ENCODE measurements at places on chromosomes 16 and 17. TPM values are rescaled to one million over a fixed set of nuclear protein-coding genes. Genes with fewer than 3 reads are reported as not detected.

The CDH15 gene
- not detected for polyA plus RNA-seq

DNA sequence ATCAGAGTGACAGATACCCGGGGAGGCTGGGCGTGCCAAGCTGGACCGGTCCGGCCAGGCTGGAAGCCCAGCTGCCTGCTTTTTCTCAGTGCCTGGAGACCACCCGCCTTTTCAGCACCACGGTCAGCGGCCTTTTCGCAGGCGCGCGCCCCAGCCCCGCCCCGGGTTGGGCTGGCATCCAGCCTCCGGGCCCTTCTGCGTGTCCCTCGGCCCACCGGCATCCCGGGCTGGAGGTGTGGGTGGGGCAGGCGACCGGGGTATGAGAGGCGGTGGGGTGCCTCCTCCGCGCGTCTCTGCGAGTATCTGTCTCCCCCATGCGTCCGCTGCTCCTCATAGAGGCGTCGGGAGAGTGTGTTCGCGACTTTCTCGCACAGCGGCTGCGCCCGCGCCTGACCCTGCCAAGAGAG is 102.5 kb downstream of the MRM1 start:
- no peak for DNase-seq

- no peak for DNase-seq
These were observed 126.9 kb downstream of the ZNF778 start for GRCh38 chr16:89344458-89344834.

The ARHGAP44 gene
- polyA plus RNA-seq, result not detected

GRCh38 chr17:65509032-65509431 is 52.4 kb downstream of the AXIN2 start:
- DNase-seq, result no peak

The DOC2B gene
- not detected for polyA plus RNA-seq

The ZNF287 gene
- polyA plus RNA-seq, result 15.3 TPM

GRCh38 chr17:67055811-67056745 is 11.7 kb downstream of the CACNG1 start:
- no peak for DNase-seq

The QRICH2 gene
- polyA plus RNA-seq, result not detected

The CD7 gene
- polyA plus RNA-seq, result not detected

The SDR42E2 gene
- polyA plus RNA-seq, result 0.88 TPM

GRCh38 chr17:72373910-72374741 is 253.3 kb downstream of the SOX9 start:
- no peak for DNase-seq

DNA sequence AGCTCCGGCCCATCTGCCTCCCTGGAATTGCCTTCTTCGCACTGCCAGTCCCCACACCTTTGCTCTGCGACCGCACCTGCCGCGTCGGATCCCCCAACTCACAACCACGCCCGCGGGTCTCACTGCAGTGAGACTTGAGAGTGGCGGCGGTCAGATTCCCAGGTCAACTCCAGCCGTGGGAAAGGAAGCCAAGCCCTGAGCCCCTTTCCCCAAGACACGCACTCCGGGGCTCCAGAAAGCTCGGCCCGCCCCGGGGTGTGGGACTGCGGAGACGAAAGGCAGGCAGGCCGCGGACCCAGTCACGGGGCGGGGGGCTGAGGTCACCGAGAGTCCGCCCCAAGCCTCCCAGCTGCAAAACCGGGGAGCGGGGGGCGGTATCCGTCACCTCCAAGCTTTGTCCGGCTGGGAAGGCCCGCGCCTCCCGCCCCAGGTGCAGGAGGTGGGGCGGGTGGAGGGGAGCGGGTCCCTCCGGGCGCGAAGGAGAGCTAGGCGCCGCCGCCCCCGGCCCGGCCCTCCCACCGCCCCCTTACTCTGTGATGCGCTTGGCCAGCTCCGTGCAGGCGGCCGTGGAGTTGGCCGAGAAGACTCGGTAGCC is 615 bp downstream of the PRPSAP1 start:
- peak; percentile 21 for DNase-seq

- no peak for DNase-seq
These were observed 16.4 kb downstream of the KRT23 start for GRCh38 chr17:40921026-40921425.

GRCh38 chr16:1413684-1414531 is 596 bp downstream of the UNKL start:
- DNase-seq, result peak; percentile 60

The NTN3 gene
- not detected for polyA plus RNA-seq

DNA sequence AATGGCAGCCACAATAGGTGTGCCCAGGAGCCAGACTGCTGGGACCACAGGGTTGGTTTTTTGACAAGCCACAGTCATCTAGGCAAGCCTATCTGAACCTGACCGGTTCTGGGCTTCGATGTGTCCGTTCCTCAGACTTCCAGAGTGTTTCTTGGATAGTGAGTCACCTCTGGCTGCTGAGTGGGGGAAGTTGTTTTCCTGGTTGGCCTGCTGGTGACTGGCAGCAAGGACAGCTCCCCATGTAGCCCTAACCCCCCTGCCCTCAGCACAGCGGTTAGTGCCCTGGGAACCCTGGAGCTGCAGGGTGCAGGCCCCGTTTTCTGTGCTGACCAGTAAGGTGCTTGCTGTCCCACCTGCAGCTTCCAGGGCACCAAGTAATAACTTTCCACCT is 65.5 kb downstream of the PLD6 start:
- DNase-seq, result no peak

- DNase-seq, result no peak
These were observed 93.1 kb downstream of the CNTNAP4 start for GRCh38 chr16:76370344-76370743.

- no peak for DNase-seq
These were observed 145.3 kb upstream of the CDH13 start for GRCh38 chr16:82481455-82481854.

Measured in naive B cell (primary cell).